ENCODE measurements at places on chromosomes 3 and 15. TPM values are rescaled to one million over a fixed set of nuclear protein-coding genes. Genes with fewer than 3 reads are reported as not detected.

DNA sequence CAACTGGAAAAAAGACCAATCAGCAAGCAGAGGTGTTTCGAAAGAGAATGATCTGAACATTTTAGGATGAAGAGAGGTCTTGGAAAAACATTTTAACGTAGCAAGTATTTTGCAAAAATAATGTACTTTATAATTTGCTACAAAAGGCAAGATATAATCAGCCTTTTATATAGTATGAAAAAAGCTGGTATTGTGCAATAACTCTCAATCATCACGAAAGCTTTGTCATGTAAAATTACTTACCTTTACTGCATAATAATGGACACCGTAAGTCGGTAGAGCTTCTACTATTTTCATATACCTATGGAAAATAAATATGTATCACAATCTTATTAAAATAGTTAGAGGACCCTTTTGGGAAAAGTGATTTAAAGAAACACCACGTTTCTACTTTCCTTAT, 95.7 kb upstream of the LMOD3 start:
- DNase-seq = no peak

GRCh38 chr3:56782215-56782614, 19.5 kb downstream of the ARHGEF3 start:
- no peak for DNase-seq

- DNase-seq = peak; percentile 9
Measured at GRCh38 chr15:88419830-88420229, 47.4 kb downstream of the MRPL46 start.

Gene OIP5
- 21.8 TPM for total RNA-seq

Gene PLA1A
- 0.14 TPM for total RNA-seq

Gene MESP2
- total RNA-seq = 2.5 TPM

Gene AADAC
- total RNA-seq = not detected
